ENCODE measurements at places on chromosomes 4 and X.

DNA sequence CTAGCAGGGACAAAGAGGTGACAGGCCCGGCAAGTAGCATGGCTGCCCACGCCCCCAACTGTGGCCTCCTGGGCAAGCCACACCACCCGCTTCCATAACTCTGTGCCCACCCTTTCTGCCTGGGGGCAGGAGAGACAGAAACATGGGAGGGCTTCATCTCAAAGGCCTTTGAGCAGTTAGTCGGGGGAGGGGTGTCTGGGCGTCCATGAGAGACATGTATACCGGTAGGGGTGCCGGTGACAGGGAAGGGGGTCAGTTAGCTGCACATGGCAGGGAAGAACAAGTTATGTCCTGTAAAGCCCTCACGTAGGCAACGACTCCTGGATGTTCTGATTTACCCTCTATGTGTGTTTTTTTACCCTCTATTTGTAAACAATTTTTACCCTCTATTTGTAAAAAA, 9.3 kb downstream of the PDZD4 start:
- DNase-seq, result no peak

DNA sequence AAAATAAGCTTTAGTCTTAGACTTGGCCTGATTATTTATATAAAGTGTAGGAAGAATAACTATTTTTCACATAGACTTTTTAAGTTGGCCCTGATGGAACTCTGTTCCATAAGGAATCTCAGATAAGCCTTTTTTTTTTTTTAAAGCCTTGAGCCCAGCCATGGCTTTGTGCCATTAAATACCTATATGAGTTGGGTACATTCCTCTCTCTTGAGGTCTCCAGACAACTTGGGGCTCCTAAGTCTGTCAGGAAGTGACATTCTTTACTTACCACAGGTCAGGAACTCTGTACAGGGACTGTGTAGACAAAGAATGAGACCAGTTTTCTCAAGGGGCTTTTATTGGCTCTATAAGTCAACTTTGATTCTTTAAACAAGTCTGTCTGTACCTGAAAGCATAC, 27.1 kb upstream of the IGFBP7 start:
- no peak for DNase-seq

DNA sequence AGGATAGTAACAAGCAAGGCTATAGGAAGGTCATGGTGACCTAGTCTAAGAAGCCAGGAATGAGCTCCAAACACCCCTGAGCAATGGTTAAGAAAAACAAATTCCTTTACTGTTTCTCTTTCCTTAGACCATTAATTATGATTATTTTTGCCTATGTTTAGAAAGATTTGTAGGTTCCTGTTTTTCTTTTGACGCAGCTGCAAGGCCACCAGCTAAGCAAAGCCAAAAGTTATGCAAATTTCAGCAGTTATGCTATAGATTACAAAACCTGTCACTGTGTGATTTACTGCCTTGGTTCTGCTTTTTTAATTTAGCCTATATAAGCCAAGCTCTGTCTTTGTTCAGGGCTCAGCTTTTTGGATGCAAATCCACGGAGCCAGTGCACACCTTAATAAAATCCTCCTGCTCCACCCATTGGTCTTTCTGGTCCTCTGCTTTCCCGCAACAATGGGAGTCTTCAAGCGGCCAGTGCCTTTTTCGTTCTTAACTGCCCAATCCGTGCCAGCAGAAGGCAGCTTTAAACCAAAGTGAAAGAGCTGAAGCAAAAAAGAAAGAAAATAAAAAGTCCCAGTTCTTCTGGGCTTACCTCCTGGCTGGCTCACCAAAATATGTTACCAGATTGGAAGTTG, 1.4 kb upstream of the CEP135 start:
- peak; percentile 27 for DNase-seq

GRCh38 chr4:37715889-37716402, 29.8 kb upstream of the RELL1 start:
- peak; percentile 24 for DNase-seq

DNA sequence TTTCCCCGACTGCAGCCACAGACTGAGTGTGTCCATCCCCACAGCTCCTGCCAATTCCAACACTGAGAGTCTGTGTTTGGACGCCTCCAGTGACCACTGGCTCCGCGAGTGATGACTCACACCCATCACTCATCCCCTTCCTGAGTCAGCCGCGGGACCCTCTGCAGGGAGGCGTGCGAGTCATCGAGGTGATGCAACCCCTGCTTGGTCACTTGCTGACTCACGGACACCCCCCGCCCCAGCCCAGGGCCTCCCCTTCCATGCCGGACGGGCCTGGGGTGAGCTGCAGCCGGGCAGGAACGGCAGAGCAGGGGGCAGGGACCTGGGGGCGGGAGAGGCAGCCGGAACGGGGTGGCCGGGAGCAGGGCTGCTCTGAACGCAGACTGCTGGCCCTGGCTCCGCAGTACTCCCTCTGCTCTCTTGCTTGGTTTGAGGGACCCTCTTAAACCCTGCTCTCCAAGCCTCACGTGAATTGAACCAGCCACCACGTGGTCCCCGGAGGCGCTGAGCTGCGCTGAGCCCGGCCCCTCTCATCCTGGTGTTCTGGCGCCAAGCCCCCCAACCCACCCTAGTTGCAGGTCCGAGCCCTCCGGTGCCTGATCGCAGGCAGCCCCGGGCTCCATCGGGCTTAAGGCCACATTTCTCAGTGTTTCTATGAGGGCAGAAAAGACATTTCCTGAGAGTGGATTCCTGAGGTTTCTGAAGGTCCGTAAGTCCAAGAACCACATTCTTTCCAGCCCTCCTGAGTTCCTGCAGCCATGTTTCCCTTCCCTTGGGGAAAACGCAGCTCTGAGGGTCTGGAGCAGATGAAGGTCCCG, 32.4 kb downstream of the FGFRL1 start:
- peak; percentile 93 for DNase-seq

DNA sequence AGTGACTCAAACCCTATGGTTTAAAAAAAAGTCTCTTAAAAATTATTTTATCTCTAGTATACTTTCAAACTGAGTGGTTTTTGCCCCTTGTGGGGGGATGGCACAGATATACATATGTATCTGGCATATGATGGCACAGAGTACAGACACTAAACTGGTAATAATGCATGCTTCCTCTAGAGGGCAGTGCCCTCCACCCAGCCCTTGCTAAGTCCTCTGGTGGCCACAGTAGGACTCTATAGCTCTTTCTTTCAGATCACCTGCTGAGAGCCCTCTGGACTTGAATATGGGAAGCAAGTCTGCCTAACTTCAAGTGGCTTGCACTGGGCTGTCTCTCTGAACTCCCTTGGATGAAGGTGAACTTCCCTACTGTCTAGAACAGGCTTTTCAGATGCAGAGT, 66.3 kb downstream of the TSPAN7 start:
- no peak for DNase-seq

- DNase-seq, result no peak
These were observed 723.6 kb downstream of the TRAM1L1 start for GRCh38 chr4:116361790-116362189.

- DNase-seq, result no peak
These were observed 89.4 kb downstream of the FTHL17 start for GRCh38 chrX:30982467-30982866.

DNA sequence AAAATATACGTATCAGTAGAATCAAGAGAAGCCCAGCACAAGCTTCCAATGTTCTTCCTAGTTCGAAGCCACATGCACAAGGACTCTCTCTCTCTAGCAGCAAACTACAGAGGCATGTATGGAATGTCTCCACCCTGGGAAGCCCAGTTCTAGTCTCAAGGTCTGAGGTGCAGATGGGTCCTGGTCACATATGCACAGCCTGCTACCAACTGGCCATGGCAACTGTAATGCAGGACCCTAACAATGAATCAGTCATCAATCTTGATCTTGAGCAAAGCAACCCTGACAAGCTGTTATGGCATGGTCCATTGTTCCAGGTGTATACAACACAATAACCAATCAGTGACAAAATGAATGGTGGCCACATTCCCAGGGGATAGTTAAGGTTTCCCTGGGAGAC, 55.8 kb downstream of the MBNL3 start:
- DNase-seq, result peak; percentile 49

GRCh38 chr4:152278172-152278504, 257.8 kb downstream of the FBXW7 start:
- no peak for DNase-seq

DNA sequence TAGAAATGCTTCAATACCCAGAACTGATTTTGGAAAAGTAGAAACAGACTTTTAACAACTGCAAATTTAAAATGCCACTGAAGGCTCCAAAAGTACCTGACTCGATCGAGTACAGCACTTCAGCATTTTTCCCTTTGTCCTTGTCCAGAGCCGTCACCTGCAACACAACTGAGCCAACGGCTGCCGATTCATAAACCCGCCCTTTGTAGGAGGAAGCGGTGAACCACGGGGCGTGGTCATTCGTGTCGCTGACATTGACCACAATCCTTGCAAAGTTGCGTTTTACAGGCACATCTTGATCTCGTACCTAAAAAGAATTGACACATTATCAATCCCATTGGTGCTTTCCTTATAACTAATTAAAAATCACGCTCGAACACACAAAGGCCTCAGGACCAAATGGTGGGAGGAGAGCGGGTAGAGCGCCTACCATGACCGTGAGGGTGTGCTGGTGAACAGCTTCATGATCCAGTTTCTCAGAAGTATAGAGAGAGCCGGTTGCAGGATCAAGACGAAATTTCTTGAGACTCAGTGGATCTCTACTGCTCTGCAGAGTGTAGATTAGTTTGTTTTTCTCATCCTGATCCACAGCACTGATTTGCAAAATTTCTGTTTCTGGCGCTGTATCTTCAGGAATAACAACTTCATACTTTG, 72.8 kb upstream of the MTNR1A start:
- DNase-seq, result no peak

GRCh38 chrX:11421805-11422524, 128.8 kb downstream of the AMELX start:
- no peak for DNase-seq

DNA sequence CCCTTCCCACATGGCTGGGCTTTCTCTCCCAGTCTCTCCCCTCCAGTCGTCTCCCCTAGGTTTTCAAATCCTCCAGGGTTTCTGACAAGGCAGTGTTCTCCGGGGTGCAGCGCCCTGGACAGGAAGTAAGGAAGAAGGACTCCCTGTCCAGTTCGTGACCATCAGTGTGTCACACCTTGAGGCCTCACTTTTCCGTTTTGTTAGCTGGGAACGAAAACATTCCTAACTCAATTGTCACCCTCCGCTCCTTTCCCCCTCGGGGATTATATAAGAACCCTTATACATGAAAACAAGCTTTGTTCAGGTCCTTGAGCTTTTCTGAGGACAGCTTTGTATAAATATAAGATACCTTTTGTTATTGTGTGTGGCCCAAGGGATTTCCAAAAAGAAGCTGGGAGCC, 92.1 kb downstream of the KDR start:
- DNase-seq, result peak; percentile 59

Measured in trophoblast cell (in vitro differentiated cells and primary cell).